ENCODE measurements at places on chromosomes 2 and 18.

- no peak for DNase-seq
Observed at GRCh38 chr2:226835420-226835795, 446 bp upstream of the RHBDD1 start.

DNA sequence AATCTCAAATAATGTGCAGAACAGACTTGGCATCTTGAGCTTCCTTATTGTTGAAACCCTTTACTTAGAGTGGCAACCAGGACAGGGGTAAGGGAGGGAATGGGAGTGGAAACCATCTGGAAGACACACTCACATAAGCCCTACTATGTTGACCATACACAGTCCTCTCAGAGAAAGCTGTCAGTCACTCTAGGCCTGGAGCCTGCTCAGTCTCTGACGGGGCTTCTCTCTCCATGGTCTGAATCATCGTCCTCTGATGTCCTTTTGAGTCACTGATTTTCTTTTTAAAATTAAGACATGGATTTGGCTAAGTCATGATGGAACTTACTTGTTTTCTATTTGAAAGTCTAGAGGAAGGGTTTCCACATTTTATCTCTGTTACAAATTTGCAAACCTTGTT, 74.0 kb downstream of the MYO1B start:
- DNase-seq, result no peak

- peak; percentile 76 for DNase-seq
Observed at GRCh38 chr2:135004005-135004746, 43.1 kb downstream of the MAP3K19 start.

GRCh38 chr2:47641366-47641765, 141.6 kb upstream of the MSH6 start:
- no peak for DNase-seq

- DNase-seq, result no peak
Observed at GRCh38 chr18:46253498-46253897, 149.3 kb downstream of the HAUS1 start.
